Stimulated activated CD4-positive, alpha-beta T cell treated with anti-CD3 and anti-CD28 coated beads, TNF-alpha, amount 100 ng/mL, for 24 hours (primary cell): ENCODE measurements at places on chromosomes 12 and 14.

GRCh38 chr12:132152953-132153352 is 8.7 kb downstream of the NOC4L start:
- DNase-seq = no peak

DNA sequence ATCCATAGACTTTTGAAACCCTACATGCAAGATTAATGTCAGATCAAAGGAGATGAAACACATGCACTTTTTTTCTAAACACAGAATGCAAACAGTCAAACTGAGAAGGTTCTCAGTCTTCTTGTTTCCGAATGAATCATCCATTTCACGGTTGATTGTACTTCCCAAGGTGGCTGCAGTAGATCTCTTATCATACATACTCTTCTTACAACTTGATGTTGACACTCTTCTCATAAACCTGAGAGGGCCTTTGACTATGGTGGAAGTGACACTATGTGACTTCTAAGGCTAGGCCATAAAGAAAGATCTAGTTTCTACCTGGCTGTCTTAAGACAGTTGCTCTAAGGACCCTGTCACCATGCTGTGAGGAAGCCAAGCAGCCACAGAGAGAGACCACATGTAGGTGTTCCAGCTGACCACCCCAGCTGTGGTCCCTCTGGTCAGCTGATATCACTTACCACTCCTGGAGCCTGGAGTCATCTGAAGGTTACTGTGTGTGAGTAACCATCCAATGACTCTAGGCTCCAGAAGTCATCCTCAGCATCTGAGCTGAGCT is 67.2 kb upstream of the HMGA2 start:
- DNase-seq = no peak

- DNase-seq = no peak
Observed at GRCh38 chr14:50059763-50060616, 56.4 kb downstream of the VCPKMT start.

- DNase-seq = no peak
Observed at GRCh38 chr14:93017301-93017797, 94.4 kb downstream of the CHGA start.

- no peak for DNase-seq
Observed at GRCh38 chr12:127389923-127390322, 877.0 kb upstream of the TMEM132C start.

DNA sequence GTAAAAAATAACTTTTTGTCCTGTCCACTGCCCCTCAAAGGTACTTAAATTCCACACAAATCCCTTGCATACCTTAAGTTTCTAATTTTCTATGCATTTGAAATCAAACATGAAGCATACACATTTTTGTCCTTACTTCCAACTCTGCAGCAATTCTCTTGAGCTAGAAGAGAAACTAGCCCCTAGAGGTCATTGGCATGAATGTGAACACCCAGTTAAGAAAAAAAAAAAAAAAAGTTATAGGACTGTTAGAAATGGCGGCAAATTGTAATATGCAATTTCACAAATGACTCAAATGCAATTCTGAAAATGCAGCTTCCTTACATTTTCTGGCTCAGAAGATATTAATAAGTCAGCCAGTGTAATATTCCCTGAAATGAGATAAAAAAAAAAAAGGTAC is 4.6 kb upstream of the ESR2 start:
- no peak for DNase-seq

- no peak for DNase-seq
Observed at GRCh38 chr12:1620092-1620491, 8.9 kb upstream of the WNT5B start.

DNA sequence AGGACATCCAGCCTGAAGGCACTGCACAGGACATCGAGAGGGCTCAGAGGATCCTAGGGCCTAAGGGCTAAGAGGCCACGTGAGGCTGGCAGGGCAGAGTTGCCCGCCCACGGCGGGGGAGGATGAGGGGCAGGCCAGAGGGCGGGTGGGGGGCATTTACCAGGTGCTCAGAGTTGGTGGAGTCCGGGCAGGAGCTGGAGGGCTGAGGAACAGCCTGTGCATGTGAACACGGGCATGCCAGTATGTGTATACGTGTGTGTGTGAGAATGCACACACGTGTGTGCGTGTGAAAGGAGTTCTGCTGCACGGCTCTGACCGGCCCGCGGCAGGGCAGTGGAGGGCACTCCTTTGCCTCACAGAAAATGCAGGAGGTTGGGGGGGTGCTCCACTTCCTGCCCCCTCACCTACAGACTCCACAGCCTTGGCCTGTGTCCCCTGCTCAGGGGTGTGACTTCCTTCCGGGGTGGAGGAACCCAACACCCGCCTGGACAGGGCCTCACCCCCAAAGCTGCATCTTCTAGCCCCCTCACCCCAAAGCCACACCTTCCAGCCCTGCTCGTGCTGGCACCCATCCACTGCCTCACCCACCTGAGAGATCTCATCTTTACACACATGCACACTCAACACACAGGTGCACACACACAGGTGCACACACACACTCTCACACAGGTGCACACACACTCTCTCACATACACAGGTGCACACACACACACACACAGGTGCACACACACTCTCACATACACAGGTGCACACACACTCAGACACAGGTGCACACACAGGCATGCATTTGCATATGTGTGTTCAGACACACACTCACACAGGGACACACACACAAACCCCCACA is 11.8 kb upstream of the GPR132 start:
- DNase-seq = no peak

- DNase-seq = no peak
Observed at GRCh38 chr12:15165012-15165659, 56.1 kb downstream of the RERG start.

DNA sequence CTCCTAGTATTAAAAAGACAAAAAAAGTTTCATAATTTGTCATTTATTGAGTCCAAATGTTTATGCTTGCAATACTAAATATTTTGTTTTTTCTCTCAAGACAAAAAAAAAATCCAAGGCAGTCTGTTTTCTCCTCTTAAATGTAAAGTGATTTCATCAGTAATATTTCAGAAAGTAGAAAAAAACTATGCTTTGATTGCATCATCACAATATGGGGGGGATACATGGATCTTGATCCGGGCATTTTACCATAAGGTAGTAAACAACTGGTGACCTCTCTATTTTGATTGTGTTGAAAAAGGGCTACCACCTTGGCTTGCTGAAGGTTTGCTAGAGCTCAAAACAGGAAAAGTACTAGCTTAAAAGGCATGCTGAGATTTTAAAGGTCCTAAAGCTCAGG is 43.6 kb downstream of the ERGIC2 start:
- no peak for DNase-seq

- no peak for DNase-seq
Observed at GRCh38 chr14:51610771-51611170, 40.9 kb upstream of the FRMD6 start.

DNA sequence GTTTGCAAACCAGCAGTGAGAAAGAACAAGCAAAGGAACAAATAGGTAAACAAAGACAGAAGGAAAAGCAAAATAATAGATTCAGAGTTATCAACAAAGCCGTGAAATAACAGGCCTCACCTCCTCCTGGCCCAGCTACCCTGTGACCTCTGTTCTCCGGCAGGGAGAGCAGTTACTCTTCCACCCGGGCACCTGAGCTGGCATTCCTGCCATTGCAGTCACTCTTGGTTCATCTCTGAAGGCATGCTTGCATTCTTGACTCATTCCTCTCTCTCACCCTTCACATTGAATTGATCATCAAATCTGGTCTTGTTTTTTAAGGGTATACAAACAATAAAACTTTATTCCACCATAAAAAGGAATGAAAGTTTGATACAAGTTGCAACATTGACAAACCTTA is 95.1 kb downstream of the TTC8 start:
- no peak for DNase-seq

DNA sequence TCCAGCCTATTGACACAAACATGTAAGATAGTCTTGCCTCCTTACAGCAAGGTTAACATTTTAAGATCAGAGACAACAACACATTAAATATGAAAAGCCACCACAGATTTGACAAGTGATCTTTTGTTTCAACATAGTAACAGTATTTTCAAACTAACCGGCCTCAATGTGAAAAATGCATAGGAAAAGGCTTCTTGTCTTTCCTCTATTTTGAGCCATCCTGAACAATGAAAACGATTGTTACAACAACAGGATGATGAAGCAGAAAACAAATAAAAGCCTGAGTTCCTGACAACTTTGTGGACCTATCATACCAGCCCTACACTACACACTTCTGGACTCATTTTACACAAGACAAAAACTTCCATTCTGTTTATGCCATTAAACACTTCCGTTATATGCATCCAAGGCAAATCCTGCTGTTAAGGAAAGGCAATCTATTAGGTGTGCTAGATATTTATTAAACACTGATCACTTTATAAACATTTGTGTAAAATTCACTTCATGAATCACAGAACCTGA is 37.3 kb downstream of the BAZ1A start:
- DNase-seq = no peak

- no peak for DNase-seq
Observed at GRCh38 chr14:49193332-49194065, 392.7 kb downstream of the RPS29 start.

- DNase-seq = no peak
Observed at GRCh38 chr14:52951681-52952554, 1.1 kb upstream of the FERMT2 start.

DNA sequence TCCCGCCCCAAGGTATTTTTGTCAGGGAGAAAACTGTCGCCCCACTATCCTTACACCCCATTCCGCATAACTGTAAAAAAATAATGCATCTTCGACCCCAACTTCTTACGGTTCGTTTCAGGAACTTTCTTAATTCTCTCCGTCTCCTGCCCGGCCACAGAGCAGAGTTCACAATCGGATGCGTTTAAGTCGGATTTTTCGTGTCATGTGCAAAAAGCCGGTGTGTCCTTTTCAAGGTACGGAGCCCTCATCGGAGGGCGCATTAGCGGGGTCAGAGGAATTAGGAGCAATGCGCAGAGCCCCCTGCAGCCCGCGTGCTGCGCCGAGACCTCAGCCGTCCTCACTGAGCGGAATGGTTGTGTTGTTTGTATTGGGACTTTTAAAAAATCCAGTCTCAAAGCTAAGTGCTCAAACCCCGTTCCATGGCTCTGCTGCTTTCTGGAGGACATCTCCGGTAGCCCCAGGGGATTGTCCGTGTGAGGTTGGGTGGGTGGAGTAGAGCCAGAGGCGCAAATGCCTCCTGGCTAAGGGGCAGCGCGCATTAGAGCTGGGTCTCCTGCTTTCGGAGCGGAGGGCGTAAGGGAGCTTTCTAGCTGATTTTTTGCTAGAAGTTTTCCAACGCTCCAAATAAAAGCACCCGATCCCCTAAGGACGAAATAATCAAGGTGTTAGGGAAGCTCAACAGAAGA is 3.9 kb upstream of the GSC start:
- no peak for DNase-seq

DNA sequence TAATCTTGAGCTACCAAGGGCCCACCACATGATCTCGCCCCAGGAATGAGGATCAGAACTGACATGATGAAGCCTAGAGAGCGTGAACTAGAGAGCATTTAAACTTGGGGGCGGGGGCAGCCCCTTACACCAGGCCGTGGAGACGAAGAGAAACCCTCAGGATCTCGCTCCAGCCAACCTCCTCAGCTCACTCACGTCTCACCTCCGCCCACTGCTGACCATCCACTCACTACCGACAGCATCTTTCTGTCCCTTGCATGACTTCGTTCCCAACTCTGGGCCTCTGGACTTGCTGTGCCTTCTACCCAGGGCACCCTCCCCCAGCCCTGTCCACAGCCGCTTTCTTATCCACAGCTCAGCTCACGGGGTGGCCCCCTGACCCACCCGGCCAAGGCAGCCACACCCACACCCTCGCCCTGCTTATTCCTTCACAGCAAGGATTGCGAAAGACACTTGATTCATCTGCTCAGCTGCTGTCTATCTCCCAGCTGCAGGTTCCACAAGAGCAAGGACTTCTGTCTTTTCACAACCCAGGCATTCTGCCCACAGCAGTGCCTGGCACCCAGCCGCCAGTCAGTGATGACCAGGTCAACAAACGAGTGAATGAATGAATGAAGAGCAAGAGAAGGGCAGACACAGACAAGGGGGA is 6.4 kb downstream of the STX2 start:
- DNase-seq = no peak

GRCh38 chr14:103204852-103205540 is 81.7 kb downstream of the TNFAIP2 start:
- no peak for DNase-seq

DNA sequence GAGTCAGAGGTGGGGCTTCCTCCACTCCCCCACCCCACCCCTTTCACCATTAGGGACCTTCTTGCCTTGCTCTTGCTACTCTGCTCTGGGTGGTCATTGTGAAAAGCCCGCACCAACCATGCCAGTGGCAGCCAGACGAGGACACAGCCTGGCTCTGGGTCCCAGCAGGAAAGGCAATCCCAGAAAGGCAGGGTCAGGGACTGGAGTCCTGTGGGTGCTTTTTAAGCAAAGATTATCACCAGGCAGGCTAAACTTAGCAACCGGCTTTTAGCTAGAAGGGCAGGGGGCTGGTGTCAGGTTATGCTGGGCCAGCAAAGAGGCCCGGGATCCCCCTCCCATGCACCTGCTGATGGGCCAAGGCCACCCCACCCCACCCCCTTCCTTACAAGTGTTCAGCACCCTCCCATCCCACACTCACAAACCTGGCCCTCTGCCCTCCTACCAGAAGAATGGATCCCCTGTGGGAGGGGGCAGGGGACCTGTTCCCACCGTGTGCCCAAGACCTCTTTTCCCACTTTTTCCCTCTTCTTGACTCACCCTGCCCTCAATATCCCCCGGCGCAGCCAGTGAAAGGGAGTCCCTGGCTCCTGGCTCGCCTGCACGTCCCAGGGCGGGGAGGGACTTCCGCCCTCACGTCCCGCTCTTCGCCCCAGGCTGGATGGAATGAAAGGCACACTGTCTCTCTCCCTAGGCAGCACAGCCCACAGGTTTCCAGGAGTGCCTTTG is 1.2 kb upstream of the GAPDH start:
- peak; percentile 68 for DNase-seq

DNA sequence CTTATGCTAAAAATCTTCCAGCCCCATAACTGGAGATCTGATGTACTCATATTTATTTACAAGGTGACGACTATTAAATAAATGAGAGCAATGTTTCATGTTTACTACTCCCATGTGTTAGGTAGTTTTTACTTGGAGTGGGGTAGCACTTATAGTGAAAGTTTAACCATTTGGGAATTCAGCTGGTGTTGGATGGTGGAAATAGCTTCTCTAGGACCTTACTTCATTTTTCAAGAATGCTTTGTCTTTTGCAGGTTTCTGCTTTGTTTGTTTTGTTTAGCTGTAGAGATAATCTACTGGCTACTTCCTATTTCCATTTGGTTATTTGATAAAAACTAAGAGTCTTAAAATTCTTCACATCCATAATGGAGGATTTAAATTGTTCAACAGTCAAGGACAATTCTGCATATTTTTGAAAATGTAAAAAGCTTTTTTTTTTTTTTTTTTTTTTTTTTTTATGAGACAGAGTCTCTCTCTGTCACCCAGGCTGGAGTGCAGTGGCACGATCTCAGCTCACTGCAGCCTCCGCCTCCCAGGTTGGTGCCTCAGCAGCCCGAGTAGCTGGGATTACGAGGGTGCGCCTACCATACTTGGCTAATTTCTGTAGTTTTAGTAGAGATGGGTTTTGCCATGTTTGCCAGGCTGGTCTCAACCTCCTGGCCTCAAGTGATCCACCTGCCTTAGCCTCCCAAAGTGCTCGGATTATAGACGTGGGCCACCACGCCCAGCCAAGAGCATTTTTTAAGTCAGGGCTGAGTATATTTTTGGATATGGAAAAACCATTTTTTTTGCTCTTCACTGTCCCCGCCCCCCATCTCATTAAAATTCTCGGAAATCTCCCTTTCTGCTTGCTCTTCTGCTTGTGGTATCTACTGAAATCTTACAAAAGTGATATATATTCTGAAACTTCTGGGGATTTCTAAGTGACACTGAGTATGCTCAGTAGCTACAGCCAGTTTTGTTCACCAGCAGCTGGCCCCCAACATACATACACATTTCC is 1.4 kb upstream of the ABCD2 start:
- DNase-seq = peak; percentile 48
